ENCODE measurements at places on chromosomes 16 and 17.

GRCh38 chr17:3848229-3848835 is 2.3 kb upstream of the NCBP3 start:
- DNase-seq, result no peak

GRCh38 chr16:66382171-66382965 is 15.9 kb downstream of the CDH5 start:
- DNase-seq, result no peak

DNA sequence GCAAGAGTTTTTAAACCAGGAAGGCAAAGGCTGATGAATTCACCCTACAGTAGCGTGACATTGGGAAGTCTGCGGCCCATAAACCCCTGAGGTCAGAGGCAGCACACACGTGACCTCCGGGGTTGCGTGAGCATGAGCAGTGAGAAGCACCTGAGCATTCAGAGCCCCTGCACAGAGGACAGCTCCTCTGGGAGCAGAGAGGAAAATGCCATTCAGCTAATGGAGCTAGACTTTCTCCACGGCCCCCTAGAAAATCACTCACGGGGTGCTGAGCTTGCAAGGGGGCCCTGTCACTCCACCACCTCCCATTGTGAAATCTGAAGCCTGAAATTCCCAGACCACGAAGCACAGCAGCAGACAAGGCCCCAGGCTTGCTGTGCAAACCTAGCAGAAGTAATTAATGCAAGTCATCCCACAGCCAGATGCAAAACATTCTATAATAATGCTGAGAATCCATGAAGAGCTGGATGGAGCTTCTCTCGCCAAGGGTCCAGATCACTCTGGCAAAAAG is 114.9 kb upstream of the RCVRN start:
- DNase-seq, result no peak

- DNase-seq, result no peak
These were observed 1.1 kb upstream of the MYH11 start for GRCh38 chr16:15857724-15858560.

DNA sequence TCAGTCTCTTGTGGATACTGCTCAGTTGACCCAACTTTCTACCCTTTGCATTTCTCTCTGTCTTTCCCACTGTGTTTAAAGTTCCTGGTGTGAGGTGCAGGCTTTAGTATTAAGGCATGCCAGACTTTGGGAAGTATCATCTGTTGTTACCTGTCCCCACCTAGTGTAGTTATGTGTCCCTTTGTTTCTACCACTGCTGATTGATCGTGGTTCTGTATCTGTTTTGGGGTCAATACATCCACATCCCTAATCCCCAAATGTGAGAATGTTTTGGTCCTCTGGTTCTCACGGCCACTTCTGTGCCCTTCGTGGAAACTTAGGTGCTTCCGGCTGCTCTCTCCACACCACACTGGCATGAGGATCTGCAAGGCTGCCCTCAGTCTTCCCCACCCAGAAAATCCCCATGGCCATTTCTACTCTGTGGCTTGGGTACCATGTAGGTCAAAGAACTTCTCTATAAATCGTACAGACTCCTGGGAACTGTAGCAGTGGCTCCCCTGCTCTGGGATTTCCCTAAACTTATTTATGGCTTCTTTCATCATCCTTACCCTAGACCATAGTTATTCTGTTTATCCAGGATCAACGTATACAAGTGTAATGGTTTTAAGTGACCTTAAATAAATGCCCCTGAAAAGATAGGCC is 443.2 kb downstream of the XYLT1 start:
- no peak for DNase-seq

GRCh38 chr16:55480228-55480655 is 1.2 kb downstream of the MMP2 start:
- no peak for DNase-seq

DNA sequence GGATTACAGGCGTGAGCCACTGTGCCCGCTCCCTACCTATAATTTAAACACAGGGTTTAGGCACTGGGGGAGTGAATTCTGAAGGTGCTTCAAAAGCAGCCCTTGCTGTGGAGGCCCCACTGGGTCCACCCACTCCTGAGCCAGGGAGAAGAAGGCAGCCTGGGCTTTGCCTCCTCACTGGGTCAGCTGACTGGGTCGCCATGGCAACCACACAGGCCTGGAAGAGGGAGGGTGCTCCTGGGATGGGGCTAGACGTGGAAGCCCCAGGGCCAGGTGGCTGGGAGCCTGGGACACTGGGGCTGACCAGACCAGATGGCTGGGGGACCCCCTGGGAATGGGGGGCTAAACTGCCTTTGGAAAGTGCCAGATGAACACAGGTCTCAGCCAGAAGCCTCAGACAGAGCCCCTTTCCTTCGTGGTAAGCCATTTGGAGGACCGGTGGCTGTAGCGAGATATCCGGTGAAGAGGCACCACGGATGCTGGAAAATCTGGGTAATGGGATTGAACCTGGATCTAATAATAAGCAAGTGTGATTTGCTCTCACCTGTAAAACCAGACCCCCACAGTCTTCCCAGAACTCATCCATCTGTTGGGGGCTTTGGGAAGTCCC is 32.9 kb downstream of the TRARG1 start:
- no peak for DNase-seq

DNA sequence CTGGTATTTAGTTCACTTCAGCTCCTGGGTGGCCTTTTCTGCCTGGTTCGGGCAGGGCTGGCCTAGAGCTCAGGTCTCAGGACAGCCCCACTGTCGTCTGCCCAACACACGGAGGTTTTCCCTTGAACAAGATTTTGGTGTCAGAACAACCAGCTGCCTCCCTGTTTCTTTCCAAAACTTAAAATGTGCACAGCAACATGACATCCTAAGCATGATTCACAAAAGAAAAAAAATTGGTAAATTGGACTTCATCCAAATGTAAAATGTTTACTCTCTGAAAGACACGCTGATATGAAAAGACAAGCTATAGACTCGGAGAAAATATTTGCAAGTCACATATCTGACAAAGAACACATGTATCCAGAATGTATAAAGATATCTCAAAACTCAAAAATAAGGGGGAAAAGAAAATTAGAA is 197.8 kb upstream of the CHMP6 start:
- DNase-seq, result no peak

DNA sequence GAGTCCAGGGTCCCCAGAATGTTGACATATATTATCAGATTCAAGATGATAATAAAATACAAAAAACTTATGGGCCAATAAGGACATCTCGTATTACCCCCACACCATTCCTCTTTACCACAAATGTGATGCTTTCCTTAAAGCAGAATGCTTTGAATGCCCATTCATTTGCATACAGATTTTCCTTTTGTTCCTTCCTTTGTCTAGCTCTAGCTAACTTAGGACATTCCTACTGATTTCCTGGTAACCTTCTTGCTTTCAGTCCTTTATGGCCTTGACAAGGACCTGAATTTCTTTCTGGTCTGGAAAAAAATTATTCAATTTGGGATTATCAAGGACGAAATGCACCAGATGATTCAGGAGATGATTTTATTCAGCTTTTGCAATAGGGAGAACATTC is 304.0 kb downstream of the TMEM114 start:
- DNase-seq, result no peak

DNA sequence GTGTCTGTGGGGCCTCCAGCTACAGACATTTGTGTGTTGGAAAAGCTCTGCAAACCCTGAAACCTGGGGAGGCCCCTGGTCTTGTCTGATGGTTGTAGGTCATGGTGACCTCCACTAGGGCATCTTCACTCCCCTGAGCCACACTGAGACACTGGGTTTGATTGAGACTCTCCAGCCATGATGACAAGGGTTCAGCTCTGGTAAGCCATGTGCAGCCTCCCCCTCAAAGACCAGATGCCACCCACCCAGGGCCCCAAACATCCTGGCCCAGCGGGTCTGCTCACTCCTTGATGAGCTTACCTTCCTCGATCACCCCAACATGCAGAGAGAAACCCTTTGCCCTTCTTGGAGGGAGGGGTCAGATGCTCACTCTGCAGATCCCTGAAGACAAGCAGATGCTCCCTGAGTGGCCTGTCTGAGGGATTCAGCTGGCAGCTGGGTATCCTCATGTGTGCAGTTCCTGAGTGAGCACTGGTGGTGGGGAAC is 101.6 kb downstream of the METRNL start:
- no peak for DNase-seq
